ENCODE measurements at places on chromosomes 1 and 21.

DNA sequence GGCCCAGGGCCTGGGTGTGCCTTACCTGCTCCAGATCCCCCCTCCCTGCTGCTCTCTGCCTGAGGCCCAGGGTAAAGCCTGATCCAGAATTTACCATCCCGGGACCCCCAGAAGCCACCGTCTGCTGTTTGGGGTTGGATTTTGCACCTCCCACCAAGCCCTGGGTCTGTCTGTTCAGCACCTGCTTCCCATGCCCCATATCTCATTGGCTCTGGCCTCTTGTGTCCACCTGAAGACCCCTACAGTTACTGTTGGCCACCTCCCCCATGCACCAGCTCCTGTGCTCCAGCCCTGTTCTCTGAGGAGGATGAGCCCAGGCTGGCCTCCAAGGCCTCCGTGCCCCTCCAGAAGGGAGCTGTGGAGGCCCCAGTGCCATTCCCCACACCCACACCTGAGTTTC is 113.9 kb downstream of the GRIK3 start:
- no peak for DNase-seq

GRCh38 chr1:171841931-171842761 is 848 bp downstream of the DNM3 start:
- no peak for DNase-seq

DNA sequence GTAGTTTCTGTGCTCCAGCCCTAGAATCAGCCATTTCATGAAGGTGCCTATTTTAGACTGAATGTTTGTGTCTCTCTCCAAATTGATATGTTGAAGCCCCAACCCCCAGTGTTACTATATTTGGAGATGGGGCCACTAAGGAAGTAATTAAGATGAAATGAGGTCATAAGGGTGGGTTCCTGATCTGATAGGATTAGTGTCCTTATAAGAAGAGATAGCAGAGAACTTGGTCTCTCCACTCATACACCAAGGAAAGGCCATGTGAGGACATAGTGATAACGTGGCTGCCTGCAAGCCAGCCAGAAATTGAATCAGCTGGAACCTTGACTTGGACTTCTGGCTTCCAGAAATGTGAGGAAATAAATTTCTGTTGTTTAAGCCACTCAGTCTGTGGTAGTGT is 12.3 kb downstream of the RAVER2 start:
- DNase-seq = no peak

- DNase-seq = no peak
Observed at GRCh38 chr1:88455621-88456256, 228.3 kb upstream of the PKN2 start.

DNA sequence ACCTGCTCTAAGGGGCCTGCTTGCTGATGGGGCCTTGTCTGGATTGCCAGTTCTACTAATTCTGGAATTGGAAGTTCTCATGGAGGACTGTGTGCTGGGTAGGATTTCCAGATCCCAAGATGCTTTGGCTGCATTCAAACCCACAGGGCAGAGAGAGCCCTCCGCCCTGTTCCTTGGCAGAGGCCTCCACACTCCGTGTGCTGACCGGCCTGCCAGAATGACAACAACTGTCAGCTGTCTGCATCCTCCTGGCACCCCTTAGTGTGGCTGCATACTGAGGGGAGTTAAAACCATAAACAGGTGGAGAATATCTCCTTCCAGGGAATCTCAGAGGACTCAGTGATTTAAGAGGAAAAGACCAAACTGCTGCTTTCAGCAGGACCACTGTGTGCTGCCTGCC is 60.7 kb downstream of the ADARB1 start:
- no peak for DNase-seq

Measured in transverse colon (tissue), 4 donors.